ENCODE measurements at places on chromosomes 2 and 18.
A peak's percentile ranks its signal among the peaks of the same experiment; 100 is the strongest.

- no peak for DNase-seq
Observed at GRCh38 chr2:51490576-51491234, 458.8 kb upstream of the NRXN1 start.

- no peak for DNase-seq
Observed at GRCh38 chr2:69789772-69790600, 39.5 kb upstream of the GMCL1 start.

DNA sequence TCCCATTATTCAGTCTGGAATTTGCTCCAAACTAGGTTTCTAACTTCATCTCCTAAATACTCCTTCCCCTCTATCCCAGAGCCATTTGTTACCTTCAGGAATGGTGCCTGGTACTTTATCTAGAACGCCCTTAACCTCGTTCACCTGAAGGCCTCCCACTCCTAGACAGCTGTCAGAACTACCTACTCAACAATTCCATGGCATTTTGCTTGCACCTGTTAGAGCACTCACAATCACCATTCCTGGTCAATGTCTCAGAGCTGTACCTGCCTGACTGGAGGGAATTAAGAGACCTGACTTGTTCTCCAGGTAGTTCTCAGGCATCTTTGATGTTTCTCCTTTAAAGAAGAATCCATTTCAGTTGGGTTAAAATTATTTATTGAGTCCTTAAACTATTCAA, 88.9 kb downstream of the GAREM1 start:
- no peak for DNase-seq

DNA sequence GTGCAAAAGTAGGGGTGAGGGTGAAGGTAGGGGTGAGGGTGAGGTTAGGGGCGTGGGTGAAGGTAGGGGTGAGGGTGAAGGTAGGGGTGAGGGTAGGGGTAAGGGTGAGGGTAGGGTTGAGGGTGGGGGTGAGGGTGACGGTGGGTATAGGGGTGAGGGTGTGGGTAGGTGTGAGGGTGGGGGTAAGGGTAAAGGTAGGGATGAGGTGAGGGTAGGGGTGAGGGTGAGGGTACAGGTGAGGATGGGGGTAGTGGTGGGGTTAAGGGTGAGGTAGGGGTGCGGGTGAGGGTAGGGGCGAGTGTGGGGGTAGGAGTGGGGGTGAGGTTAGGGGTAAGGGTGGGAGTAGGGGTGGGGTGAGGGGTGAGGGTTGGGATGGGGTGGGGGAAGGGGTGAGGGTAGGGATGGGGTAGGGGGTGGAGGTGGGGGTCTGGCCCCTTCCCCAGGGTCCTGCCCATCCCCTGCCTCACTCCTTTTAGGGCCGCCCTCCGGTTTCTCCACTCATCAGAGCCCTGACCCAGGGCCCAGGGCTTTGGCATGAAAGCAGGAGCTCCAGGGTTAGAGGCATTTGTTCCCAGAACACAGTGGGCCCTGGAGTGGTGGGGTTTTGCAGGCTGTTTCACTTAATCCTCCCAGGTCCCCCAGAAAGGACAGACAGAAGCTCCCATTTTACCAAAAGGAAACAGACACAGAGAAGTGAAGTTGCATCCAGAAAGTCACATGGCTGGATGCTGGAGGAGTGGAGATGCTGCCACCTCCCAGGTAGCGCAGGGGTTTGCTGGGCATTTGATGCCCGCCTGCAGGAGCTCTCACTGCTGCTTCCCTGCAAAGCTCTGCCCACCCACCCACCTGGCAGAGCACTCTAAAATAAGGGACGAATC, 26.9 kb downstream of the SNORC start:
- no peak for DNase-seq

DNA sequence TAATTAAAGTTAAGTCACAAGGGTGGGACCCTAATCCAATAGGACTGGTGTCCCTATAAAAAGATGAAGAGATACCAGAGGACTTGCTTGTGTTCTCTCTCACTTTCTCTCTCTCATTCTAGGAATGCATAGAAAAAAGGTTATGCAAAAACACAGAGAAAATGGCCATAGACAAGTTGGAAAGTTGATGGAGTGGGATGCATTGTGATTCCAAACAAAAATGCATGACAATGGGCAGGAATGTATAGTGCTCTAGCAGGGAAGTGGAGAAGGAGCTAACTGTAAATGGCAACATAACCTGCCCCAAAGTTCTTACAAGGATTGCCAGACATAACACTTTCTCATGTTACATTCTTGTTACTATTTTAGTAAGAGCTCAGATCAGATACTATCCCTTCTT, 301.6 kb upstream of the LRATD1 start:
- peak; percentile 71 for DNase-seq

GRCh38 chr2:207072571-207072970, 93.2 kb downstream of the KLF7 start:
- no peak for DNase-seq

DNA sequence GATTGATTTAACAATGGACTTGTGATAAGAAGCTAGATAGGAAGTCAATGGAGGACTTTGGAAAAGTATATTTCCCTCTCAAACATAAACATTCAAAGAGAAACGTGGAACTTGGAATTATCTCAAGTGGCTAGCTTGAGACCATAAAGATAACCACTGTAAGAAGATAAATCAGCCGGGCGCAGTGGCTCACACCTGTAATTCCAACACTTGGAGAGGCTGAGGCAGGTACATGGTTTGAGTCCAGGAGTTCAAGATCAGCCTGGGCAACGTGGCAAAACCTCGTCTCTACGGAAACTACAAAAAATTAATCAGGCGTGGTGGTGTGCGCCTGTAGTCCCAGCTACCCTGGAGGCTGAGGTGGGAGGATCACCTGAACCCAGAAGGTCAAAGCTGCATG, 405.9 kb upstream of the ACVR2A start:
- no peak for DNase-seq

DNA sequence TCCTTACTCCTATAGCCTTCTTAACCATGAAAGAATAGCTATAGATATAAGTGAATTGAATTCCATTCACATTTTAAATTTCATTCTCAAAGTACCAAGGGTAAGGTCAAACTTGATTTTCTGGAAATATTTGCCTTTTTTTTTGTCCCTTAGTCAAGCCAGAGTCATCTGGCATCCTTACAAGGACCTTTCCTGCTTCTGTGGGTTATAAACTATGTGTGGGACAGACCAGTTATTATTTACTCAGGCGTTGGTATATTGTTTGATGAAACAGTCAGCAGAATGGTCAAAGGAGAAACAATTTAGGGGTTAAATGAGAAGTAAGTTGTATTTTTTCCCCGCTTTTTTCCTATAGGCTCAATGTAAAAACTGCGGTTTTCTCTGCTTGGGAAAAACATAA, 1103.2 kb upstream of the ZEB2 start:
- DNase-seq: no peak

DNA sequence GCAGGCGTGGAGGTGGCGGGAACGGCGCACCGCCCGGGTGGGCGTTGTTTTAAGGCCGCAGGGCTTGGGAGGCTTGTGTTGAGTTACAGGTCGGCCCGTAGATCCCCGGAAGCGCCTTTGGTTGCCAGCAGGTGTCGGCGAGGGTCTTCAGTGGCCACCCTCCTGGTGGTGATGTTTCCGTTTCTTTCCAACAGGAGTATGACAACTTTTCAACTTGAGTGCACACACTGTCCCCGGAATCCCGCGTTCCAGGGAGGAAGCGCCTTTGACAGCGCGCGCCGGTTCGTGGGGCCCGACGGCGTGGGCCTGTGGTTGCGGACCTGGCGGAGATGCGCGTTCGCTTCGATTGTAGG, 1.0 kb upstream of the HDAC4 start:
- no peak for DNase-seq

- no peak for DNase-seq
Observed at GRCh38 chr2:238424313-238424700, 2.4 kb upstream of the ASB1 start.

- no peak for DNase-seq
Observed at GRCh38 chr2:197924483-197924882, 120.1 kb downstream of the PLCL1 start.

DNA sequence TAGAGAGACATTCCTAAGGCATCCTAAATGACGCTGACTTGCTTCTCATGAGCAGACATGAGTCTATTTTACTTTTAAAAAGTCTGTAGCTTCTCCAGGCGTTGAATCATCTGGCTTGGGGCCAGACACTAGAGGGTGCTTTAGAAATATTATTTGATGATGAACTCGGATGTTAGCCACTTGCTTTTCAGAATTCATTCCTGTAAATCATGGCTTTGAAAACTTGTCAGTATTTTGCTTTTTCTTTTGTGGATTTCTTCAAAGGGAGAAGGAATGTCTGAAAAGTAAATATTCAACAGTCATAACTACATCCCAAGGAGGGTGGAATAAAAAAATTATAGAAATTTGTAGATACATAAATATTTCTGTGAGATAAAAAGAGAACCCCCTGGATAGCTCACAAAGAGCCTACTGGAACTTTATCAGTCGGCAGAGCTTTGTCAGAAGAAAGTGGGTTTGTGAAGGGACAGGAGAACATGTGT, 370.8 kb downstream of the OSR1 start:
- no peak for DNase-seq
